ENCODE measurements at places on chromosomes 2 and 18.

DNA sequence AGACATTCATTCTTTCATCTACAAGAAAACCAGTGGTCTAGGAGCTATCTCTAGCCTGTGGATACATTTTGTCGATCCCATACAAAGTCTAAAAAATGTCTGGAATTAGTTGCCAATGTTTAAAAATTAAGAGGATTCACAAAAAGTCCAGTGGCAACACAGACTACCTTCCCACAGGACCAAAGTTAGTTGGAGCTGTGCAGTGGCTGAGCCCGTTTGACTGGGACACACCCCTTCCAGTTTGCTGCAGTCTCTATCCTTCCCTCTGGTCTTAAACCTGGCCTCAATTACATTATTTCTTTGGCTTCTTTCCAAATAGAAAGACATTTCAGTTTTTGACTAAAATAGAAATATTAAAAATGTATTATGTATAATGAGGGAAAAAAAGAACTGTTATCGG is 18.6 kb downstream of the SLC16A14 start:
- DNase-seq = no peak

- no peak for DNase-seq
Measured at GRCh38 chr2:96336104-96336775, 674 bp downstream of the NCAPH start.

DNA sequence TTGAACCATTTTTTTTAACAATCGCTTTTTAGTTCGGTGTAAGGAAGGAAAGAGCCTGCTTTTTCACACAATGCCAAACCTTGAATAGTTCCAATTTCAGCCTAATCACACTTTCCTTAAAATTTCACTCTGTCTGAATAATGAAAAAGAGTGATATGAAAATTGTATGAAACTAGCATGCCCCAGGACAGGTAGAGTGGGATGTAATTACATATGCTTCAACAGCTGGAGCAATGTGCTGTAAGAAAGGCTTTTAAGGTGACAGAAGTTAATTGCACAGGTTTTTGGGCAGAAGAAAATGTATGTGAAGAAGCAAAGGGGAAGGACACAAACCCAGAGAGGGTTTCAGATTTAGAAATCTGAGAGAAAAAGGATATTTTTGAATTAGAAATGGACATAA is 184.0 kb downstream of the DSC3 start:
- DNase-seq = no peak

GRCh38 chr2:21029519-21029918 is 14.4 kb downstream of the APOB start:
- DNase-seq = no peak

- DNase-seq = no peak
Measured at GRCh38 chr2:223697316-223697891, 95.2 kb upstream of the SCG2 start.

DNA sequence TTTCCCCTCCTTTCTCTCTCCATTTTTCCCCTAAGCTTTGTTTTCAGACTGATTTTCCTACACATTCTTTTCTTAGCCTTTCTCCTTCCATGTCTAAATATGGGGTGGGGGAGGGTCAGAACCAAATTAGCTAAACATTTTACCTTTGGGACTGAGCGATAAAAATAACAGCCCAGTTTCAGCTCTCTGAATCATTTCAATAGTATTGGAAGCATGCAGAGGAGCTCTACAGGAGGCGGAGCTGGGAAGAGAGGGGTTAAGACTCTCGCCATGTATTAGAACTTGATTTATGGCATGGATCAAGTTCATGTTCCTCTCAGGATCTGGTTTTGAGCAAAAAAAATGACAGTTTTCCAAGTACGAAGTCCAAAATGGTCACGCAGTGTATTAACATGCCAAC is 109.1 kb downstream of the CPO start:
- DNase-seq = no peak

DNA sequence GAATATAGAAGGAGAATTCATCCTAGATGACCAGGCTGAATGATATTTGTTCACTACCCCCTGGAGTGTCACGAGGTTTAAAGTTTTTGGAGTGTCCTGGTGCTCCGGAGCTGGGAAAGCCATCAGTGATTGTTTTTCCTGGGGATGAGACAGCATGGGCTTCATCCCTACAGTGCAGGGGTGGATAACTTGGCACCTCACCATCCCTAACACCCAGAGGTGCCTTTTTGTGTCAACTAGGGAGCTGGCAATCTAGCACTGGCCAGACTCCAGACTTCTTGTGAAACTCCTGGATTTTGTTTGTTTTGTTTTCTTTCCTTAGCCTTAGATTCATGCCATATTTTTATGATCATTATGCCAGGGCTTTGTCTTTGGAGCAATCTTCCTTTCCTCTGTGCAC is 164.8 kb downstream of the PRKCE start:
- DNase-seq = no peak

DNA sequence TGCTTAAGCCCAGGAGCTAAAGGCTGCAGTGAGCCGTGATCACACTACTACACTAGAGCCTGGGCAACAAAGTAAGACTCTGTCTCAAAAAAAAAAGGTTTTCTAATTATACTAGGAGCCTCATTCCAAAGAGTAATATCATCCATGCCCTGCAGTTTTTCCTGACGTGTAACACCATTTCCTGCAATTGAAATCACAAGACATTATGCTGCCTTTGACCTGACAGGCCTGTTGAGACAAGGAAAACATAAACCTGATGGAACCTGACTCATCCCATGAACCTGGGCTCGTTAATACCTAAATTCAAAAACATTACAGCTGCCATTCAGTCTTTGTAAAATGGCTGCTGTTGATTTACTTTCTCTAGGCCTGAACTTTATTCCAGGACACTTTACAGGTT is 58.7 kb upstream of the PEX13 start:
- no peak for DNase-seq

DNA sequence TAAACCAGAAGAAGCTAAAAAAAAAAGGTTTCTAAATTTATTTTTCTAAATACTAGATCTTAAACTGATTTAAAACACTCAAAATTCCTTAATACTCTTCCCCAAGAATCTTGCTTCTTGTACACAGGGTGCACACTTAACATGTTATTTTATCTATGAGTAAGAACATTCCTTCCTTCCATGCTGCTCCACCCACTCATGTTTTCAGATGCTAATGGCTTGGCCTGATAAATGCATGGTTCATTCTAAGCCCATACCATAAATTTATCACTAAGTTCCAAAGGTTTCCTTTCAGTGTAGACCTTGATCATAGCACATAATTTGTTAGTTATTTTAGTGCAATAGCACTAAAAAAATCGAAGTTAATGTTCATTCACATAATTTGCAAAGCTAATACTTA is 8.1 kb downstream of the FBXO48 start:
- no peak for DNase-seq

- DNase-seq = no peak
Measured at GRCh38 chr2:122433123-122433754, 677.8 kb downstream of the TSN start.

DNA sequence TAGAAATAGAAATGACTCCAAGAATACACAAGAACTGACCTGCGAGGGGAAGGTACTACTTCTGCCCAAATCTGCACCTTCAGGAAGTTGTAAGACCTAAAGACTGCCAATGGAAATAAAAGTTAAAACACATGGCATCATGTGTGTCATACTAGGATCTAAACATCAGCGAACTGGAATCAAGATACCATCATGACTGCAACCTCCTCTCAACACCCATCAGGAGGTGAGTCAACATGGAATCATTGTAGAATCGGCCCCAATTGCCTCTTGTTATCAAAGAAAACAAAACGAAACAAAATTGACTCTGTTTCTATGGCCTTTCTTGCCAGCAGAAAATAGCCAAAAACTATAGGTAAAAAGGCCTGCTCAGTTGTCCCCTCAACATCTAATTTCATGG is 15.1 kb downstream of the RDH14 start:
- no peak for DNase-seq

- no peak for DNase-seq
Measured at GRCh38 chr2:162298669-162299335, 19.7 kb downstream of the IFIH1 start.

- DNase-seq = no peak
Measured at GRCh38 chr2:215920244-215921100, 92.9 kb downstream of the MREG start.

GRCh38 chr2:232075859-232076258 is 114.3 kb downstream of the DIS3L2 start:
- DNase-seq = no peak

GRCh38 chr2:8821276-8822217 is 15.9 kb downstream of the KIDINS220 start:
- no peak for DNase-seq

- DNase-seq = no peak
Measured at GRCh38 chr2:237451643-237452469, 35.2 kb upstream of the MLPH start.

GRCh38 chr2:233811732-233812131 is 33.6 kb downstream of the MROH2A start:
- DNase-seq = no peak

DNA sequence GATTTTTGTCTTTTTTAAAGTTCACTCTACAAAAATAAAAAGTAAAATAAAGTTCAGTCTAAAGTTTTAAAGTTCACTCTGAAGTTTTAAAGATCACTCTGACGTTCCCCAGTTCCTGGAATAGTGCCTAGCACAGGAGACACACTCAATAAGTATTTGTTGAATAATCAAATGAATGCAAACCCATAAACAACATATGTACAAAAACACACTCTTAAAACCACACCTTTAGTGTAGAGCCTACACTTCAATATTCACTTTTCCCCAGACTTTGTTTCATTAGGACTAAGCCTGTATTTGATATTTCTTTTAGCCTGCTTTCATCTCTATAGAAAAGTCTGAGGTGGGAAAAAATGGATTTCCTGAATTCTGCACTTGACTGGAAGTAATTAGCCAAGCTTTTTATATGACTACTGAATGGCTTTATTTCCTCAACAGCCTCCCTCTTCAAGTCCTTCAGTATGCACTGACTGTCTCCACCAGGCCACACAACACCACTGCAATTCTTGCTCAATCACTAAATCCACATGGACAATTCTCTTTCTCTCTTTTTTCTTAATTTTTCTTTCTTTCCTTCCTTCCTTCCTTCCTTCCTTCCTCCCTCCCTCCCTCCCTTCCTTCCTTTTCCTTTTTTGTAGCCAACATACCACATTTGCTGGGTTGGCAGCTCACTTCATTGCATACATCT is 104.6 kb downstream of the SS18 start:
- no peak for DNase-seq

DNA sequence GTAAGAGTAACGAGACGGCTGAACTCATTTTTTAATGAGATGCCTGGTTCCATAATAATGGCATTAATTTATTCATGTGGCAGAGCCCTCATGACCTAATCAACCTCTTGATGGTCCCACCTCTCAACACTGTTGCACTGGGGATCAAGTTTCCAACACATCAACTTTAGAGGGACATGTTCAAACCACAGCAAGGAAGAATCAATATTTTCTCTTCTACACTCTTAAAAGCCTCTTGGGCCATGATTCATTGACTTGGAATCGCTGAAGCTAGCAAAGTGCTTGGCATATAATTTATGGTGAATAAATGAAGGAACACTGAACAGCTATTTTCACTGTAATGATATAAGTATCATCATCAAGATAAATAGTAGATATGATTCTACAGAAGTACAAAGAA is 333.0 kb downstream of the TNS1 start:
- no peak for DNase-seq

DNA sequence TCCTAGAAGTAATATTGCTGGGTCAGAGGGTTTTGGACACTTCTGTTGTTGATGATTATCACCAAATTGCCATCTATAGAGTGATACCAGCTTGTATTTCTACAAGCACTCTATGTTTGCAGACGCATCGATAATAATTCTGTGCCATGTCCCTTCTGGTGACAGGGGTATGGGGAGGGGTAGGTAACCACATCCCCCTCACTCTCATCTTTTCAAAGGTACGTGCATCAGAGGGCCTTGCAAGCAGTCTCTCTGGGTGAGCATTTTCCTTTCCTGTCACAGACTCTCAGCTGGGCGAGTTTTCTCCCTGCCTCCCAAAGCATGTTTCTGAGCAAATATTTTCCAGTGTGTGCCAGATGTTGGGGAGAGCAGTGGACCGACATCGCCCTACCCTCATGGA is 98.0 kb downstream of the SMAD7 start:
- DNase-seq = no peak

- no peak for DNase-seq
Measured at GRCh38 chr18:49460976-49461601, 644 bp upstream of the DYM start.
